Activated gamma-delta T cell (primary cell): ENCODE measurements at places on chromosomes 16 and 17.

- no peak for DNase-seq
Measured at GRCh38 chr17:30590081-30590733, 113.0 kb downstream of the GOSR1 start.

DNA sequence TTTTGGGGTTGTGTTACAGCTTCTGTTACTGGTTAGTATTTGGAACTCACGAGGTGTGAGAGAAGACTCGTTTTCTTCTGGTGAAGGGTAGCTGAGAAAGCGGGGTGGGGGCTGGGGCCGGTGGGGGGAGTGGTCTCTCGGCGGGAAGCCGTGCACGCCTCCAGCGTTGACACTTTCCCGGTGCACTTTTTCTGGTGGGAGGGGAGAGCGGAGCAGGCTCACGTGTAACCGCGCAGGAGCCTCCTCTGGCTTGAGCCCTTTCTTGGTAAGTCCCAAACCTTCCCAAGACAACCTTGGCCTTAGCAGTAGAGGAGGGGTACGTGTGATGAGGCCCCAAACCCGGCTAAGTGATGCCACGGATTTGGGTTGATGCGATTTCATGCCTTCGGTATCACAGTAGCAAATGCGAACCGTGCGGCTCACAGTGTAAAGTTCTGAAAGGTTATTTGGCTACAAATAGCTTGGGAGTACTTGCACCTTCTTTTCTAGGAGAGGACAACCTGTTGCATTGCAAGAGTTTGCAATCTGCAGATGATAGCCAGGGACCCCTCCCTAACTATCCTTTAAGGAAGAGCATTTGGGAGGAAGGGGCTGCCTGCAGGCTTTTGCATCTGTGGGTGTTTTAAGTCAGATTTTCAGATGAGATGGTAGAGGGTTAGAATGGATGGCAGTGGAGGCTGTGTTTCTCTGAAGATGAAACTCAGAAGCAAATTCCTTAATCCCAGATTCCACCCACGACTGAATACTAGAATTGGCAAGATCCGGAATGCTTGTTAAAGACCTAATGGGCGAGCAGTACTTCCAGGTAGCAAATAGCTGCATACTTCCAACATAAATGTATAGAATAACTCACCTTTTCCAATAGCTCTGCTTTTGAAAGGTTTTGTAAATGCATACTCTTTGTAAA is 1.5 kb downstream of the HLF start:
- DNase-seq = no peak

GRCh38 chr17:7707446-7707845 is 2.4 kb downstream of the EFNB3 start:
- no peak for DNase-seq

DNA sequence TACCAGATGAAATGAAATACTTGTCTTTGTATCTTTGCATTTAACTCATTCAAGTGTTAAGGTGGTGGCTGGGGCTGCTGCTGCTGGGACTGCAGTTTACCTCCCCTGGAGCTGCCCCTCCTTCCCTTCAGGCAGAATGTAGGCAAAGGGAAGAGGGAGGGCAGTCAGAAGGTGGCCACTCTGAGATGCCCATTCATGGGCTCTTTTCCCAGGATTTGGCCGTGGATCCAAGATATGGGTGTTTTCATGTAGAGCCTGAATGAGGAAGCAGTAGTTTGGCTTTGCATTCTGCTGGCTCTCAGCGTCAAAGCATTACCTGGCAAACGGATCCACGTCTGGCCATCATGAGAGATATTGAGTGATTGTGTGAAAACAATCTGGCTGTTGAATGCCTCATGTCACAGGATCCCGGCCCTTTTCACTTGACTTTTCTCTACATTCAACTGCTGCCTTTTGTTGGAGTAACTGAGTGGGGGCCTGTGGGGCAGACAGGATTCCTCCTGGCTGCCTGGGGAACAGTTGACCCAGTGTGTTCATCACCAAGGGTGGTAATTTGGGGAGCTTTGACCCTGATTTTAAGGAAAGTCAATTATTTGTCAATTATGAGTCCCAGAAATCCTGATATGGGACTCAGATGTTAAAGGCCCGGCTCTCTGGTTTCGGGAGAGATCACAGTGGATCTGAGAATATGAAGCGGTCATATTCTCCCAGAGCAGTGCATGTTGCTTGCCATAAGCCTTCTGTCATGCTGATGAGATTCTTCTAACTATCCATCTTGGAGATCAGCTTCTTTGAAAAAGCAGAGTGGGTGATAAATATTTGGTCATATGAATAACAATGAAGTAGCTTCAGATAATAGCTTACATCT is 236.8 kb downstream of the IRX3 start:
- DNase-seq = no peak

- DNase-seq = no peak
Measured at GRCh38 chr17:29977836-29978235, 36.4 kb downstream of the EFCAB5 start.

DNA sequence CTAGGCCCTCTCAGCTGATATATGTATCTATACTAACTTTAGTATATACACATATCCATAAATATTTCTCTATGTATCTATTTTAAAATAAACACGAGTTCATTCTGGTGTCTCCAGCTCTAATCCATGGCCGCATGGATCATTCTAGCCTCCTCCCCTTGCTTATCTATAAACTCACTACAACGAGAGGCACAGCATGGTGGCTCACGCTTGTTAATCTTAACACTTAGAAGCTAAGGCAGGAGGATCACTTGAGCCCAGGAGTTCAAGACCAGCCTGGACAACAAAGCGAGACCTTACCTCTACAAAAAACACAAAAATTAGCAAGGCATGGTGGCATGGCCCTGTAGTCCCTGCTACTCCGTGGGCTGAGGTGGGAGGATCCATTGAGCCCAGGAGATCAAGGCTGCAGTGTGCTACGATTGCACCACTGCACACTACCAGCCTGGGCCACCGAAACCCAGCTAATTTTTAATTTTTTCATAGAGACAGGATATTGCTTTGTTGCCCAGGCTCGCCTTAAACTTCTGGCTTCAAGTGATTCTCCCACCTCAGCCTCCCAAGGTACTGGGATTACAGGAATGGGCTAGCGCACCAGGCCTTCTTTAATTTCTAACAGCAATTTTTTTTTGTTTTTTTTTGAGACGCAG is 3.9 kb upstream of the ZNF207 start:
- DNase-seq = no peak

GRCh38 chr16:6576606-6577005 is 756.0 kb upstream of the RBFOX1 start:
- DNase-seq = no peak

GRCh38 chr17:32350666-32351418 is 885 bp downstream of the ZNF207 start:
- no peak for DNase-seq

- DNase-seq = no peak
Measured at GRCh38 chr17:78607038-78607437, 29.8 kb upstream of the DNAH17 start.

DNA sequence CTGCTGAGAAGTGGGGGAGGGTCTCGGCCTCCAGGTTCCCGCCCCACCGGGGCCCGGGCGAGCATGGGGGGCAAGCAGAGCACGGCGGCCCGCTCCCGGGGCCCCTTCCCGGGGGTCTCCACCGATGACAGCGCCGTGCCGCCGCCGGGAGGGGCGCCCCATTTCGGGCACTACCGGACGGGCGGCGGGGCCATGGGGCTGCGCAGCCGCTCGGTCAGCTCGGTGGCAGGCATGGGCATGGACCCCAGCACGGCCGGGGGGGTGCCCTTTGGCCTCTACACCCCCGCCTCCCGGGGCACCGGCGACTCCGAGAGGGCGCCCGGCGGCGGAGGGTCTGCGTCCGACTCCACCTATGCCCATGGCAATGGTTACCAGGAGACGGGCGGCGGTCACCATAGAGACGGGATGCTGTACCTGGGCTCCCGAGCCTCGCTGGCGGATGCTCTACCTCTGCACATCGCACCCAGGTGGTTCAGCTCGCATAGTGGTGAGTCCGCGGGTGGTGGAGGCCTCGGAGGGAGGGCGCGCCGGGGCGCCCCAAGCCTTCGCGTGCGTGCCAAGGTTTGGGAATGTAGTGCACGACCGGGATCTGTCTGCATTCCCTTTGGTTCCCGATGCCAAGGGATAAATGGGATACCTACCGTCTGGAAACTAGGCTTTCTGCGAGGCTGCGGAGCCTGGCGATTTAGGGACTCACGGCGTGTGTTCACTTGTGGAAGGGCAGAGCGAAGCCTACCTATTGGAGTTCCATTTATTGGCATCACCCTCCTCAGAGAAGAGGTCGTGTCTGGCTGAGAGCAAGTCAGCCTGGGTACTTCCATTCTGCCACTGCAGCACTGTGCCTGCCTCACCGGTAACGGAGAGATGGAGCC is 1.0 kb downstream of the ZNRF1 start:
- no peak for DNase-seq

DNA sequence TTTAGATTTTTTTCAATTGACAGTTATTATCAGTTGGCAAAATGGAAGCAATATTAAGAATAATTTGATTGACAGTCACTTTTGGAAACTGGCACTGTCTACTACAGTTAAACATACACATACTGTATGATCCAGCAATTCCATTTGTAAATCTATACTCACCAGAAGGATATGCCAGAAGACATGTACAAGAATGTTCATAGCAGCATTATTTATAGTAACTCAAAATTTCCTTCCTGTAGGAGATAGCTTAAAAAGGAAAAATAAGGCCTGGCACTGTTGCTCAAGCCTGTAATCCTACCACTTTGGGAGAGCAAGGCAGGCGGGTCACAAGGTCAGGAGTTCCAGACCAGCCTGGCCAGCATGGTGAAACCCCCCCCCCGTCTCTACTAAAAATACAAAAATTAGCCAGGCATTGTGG is 89.3 kb downstream of the VMP1 start:
- no peak for DNase-seq

DNA sequence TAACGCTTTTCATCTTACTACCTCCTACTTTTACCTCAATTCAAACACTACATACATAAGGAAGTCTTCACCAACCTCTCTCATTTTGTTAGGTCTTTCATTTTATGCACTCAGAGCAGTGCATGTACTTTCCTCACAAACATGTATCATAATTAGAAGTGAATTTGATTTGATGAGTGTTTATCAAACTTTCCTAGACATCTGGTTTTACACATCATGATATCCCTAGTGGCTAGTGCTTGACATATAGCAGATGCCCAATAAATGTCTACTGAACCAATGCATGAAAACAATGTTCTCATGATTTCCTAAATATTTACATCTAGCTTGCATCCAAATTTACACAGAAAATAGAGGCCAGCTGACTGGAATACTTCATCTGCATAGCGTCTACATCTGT is 323.4 kb upstream of the KIF2B start:
- DNase-seq = no peak

DNA sequence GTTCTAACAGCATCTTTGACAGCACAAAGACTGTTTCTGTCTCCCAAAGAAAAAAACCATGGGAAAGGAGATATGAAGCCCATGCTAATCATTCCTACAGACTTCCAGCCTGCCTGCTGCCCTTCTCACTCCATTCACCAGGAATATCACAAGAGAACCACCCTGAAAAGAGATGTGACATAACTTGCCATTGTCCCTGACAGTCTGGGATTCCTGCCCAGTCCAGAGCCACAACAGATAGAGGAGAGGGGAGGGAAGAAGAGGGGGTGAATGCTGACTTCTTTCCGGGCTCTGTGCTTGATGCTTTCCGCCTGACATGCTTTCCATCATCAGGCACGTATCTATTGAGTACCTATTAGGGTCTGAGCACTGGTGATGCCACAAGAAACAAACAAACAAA is 31.6 kb upstream of the ASIC2 start:
- no peak for DNase-seq

DNA sequence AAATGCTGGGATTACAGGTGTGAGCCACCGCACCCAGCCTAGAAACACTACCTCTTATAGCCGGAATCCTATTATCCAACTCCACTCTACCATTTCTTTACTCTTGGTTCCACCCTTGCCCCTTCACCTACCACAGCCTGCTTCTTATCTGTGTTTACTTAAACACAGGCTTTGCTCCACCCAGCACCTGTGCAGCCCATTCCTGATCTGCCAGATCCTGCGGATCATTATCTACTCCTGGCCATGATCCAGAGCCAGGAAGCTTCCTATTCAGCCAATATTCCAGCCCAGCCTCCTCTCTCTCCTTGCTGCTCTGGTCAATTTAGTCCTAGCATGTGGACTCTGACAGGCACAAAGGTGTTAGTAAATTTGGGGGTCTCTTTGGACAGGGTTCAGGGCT is 98.8 kb upstream of the MED13 start:
- DNase-seq = no peak

GRCh38 chr17:28741358-28742349 is 2.2 kb upstream of the TRAF4 start:
- DNase-seq = no peak

DNA sequence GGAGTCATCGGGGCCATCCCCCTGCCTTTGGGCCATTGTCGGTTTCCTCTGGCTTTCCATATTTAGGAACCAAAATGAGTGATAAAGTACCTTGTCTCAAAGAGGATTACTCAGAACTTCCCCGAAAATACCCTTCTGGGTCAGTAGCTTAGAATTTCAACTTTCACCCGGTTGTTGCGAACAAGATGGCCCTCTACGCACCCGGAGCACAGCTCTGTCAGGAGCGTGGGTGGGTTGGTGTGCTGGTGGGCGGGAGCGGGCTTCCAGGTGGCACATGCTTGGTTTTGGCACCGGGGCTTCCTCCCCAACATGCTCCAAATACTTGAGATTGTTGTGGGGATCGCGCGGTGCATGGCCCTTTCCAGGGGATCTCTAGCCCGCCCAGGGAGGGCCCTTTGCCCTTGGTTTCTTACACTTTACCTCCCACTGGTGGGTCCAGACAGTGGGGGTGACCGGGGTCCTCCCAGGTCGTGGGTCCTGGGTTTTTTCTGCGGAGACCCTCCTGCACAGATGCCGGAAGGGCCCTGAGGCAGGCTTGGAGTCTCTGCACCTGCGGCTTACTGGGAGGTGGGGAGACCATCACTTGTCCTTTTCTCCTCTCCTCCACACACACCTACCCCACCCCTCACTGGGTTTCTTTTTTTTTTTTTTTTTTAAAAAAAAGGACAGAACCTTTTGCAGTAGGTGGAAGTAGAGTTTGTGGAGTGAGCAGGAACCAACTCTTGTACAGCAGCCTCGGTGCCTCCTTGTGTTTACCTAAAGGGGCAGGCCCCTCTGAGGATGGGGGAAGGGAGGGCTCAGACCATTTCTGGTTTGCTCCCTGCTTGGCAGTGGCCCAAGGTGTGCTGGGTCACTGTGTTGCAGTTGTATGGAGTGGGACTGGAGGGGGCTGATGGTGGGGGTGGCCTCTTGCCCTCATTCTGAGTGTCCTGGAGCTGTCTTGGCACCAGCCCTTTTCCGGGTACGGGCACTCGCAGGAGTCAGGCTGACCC is 142.1 kb downstream of the SEC14L1 start:
- no peak for DNase-seq

GRCh38 chr16:70483426-70483825 is 29.0 kb downstream of the FCSK start:
- DNase-seq = no peak

GRCh38 chr16:27819881-27820610 is 243.5 kb downstream of the GSG1L start:
- no peak for DNase-seq
